IPS DF 6.9 (cell line): ENCODE measurements at places on chromosomes 1 and 21.

GRCh38 chr1:27560268-27561123 lies 43.4 kb downstream of the AHDC1 start:
- DNase-seq: no peak

DNA sequence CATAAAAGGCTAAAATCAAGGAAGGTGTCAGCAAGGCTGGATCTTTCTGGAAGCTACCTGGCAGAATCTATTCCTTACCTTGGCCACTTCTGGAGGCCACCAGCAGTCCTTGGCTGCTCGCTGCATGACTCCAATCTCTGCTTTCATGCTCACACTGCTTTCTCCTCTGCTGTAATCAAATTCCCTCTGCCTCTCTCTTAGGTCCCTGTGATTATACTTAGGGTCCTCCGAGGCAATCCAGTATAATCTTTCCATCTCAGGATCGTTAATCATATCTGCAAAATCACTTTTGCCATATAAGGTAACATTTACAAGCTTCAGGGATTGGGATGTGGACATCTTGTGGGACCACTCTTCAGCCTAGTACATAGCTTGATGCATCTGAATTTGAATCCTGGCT lies 110.7 kb upstream of the IVNS1ABP start:
- DNase-seq: no peak

DNA sequence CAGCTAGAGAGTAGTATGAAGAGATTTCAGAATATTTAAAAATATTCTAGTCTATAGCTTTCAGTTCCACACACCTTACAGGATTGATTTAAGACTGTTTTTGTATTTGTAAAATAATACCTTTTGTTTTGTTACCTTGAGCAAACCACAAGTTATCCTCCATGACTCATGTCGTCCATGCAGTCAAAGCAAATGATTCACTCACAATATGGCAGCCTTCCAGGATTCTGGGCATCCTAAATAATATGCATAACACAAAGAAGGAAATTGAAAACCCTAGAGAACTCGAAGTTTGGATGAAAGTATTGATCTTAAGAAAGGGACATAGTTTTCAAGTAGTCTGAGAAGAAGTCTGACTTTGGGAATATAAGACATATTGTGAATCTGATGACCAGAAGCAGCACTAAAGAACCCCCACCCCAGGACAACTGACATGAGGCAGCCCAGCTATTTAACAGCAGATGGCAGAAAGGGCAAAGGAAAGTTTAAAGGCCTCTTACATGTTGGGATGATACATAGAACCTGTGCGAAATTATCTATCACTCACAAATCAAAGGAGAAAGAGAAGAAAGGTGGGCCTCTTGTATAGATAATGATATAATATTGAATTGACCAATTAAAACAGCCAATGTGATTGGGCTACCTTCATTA lies 857.9 kb downstream of the BRINP3 start:
- DNase-seq: no peak

GRCh38 chr1:159960721-159961381 lies 6.8 kb upstream of the SLAMF9 start:
- no peak for DNase-seq

GRCh38 chr21:36704281-36704957 lies 5.5 kb downstream of the SIM2 start:
- DNase-seq: no peak

DNA sequence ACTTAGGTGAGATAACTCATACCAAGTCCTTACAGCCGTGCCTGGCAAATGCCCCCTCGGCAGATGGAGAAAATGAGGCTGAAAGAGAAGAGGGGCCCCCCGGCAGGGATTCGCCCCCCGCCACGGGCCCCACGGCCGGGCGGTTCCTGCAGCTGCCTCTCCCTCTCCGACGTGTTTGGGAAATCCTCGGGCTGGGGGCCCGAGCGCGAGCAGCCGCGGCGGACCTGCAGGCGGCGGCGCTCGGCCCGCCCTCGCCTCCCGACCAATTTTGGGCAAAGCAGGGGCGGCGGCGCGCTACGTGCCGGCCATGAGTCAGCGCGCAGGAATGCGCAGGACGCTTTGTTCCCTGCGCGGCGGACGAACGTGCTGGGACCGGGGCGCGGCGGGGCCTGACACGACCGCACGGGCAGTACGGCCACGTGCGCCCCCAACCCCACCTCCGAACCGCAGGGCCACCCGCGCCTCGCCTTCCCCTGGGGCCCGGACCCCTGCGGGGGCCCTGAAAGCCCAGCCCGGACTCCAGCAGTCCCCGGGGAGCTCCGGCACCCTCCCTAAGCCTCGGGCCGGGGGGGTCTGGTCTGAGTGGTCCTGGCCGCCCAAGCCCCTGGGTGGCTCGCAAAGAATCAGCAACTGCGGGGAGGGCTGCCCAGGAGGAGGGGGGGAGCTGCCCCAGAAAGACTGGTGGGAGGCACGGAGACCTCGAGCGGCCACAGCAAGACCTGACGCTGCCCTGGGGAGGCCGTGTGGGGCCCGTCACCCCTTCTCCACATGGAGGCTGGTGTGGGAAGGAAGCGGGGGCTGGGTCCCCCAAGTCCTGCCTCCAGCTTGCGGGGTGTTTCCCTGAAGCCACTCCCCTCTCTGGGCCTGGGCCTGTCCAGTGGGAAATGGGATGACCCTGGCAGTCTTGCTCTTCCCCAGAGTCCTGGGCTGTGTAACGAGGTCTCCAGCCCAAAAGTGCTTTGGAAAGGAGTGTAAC lies 11.9 kb upstream of the EDN2 start:
- no peak for DNase-seq

GRCh38 chr21:24205319-24205718 lies 1402.0 kb downstream of the MRPL39 start:
- DNase-seq: no peak

- no peak for DNase-seq
Observed at GRCh38 chr1:41383094-41383852, 22.0 kb downstream of the FOXO6 start.

DNA sequence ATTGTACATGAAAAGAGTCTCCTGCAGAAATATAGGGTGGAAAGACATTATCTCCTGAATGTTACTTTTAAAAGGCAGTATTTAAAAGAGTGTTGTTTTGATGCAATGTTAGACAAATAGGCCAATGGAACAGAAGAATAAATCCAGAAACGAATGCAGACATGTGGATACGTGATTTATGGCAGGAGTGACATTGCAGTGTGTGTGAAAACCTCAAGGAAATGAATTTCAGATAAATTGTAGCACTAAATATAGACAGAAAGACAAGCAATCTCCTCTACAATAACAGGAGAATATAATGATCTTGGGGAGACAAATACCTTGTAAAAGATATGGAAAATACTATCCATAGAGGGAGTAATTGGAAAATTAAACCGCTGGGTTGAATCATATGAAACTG lies 387.8 kb upstream of the CHRM3 start:
- DNase-seq: no peak

GRCh38 chr1:107976431-107976830 lies 11.5 kb upstream of the VAV3 start:
- DNase-seq: no peak

DNA sequence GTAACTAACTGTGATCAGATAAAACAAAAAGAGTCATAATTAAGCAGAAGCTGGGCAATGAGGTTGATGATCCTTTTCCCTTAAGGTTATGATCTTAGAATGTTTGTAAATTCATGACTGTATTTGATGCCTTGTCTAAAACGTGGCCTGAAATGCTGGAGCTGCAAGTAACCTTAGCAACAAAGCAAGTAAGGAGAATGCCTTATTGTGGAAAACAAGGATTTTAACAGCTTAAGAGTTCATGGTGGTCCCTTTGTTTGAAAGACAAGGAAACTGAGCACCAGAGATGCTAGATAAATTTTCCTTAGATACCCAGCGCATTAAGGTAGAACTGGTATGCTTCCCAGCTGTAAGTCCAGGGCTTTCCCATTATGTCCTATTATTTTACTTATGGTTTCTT lies 25.7 kb upstream of the XPR1 start:
- no peak for DNase-seq

DNA sequence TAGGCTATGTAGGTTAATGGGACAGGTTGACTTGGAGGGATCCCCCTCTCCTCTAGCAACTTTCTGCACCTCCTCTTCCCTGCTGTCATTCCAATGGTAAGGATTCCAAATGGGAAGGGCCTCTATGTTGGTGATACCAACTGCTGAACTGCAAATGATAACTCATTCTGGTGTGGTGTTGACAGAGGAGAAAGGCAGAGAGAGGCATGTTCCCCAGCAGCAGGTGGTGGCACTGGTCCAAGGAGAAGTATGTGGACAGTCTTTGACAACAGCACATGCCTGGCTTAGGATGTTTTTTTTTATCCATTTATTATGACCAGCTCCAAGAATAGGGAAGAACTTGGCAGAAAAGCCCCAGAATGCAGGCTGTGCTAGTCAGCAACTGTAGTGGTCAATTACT lies 19.6 kb upstream of the SPAG17 start:
- DNase-seq: no peak

DNA sequence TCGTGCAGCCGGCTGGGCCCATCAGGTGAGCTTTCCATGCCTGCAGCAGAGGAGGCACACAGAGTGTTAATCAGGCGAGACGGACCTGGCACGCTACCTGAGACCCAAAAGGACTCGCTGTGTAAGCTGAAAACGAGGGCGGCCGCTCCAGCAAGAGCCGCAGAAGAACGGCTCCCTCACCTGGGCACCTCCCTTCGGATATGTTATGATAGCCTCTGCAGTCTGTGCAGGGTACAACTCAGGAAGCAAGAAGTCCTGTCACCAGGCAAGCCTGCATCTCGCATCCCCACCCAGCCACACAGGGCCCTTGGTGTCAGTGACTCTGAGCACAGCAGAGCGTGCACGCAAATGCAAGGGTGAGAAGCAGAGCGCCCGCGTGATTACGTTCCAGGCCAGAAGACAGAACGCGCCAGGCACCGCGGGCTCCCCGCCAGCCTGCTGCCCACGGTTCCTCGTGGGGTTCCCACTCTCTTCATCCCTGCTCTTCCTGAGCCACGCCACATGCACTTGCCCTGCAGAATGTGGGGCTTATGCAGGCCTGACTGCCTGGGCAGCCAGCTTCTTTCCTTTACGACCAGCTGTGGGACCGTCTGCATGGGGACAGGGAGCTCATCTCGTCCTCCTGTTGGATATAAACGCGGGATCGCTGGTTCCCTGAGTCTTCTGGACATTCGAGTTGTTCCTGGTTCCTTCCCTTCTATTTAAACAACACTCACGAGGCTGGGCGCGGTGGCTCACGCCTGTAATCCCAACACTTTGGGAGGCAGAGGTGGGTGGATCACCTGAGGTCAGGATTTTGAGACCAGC lies 20.2 kb upstream of the LRRC47 start:
- no peak for DNase-seq

DNA sequence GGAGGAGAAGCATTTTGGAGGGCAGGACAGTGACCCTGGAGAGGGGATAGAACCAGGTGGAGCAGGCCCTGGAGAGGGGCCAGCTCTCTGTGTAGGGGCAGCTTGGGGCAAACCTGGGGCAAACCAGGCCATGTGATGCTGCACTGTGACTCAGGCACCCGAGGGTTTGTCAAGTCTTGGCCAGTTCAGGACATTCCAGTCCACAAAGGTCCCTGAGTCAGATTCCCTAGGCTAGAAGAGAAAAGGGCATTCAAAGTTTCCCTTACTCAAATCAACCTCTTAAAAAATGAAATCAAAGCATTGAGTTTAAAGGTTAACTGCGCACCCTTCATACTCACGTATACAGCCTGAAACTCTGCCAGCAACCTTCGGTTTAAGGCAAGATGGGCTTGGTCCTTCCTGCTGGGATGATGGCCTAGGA lies 25.2 kb upstream of the PLA2G2C start:
- DNase-seq: no peak

- DNase-seq: no peak
Observed at GRCh38 chr1:228004331-228004855, 2.4 kb upstream of the WNT3A start.

DNA sequence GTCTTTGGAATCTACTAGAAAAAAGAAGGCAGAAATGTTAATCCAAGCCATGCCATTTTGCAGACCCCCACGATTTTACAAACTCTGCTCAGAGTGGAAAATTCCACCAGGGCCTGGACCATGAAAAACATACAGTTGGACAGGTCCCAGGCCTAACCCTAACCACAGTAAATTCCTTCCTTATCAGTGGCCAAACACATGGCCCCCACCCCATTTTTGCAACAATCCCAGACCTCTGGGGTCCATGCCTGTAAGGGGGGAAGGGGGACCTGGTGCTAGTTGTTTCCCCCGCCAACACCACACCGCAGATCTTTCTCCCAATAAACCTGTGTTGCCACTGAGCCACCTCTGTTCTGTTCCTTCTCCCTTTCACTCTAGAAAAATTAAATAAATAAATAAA lies 1352.7 kb downstream of the AMY1C start:
- DNase-seq: no peak

DNA sequence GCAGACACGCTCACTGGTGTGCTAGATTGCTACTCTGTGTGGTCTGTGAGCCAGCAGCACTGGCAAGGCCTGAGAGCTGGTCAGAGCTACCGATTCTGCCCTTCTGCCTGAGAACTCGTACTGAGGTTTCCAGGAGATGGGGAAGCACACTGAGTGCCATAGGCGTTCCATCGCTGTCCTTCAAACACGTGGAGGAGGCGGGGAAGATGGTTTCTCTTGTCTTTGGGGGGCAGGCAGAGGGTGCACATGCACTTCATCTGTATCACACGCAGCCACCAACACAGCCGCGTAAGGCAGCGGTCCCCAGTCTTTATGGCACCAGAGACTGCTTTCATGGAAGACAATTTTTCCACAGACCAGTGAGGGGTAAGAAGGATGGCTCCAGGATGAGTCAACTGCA lies 23.8 kb upstream of the MX1 start:
- DNase-seq: no peak

GRCh38 chr1:111832521-111833155 lies 76.9 kb downstream of the DDX20 start:
- no peak for DNase-seq

GRCh38 chr1:35726450-35727433 lies 8.1 kb upstream of the C1orf216 start:
- no peak for DNase-seq

GRCh38 chr1:67367370-67368045 lies 59.8 kb downstream of the IL12RB2 start:
- DNase-seq: no peak

DNA sequence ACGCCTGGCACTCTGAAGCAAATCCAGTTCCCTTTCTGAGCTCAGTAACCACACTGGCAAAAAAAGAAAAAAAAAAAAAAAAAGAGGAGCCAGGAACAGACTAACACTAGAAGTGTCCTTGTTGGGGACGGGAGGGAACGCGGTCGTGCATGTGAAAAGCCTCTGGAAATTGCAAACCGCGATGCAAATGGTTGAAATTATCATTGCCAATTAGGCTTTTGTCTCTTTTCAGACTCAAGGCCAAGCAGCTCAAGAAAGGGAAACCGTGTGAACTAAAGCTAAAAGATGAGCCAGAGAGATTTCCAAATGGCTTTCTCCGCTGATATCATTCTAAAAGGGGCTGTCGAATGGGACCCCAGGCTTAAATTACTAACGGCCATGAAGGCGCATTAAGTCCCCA lies 13.5 kb downstream of the TRABD2B start:
- DNase-seq: no peak
